ENCODE measurements at places on chromosomes 5 and 9. TPM values are rescaled to one million over a fixed set of nuclear protein-coding genes. Genes with fewer than 3 reads are reported as not detected.
A peak's percentile ranks its signal among the peaks of the same experiment; 100 is the strongest.

The TSSK1B gene
- total RNA-seq = 0.39 TPM

The SH2D3C gene
- not detected for total RNA-seq

The TLX3 gene
- not detected for total RNA-seq

The NPR3 gene
- 1.1 TPM for total RNA-seq

The CDKN2B gene
- not detected for total RNA-seq

The HNRNPAB gene
- total RNA-seq = 313 TPM

The DDX4 gene
- total RNA-seq = not detected

The CCIN gene
- not detected for total RNA-seq

The PITX1 gene
- total RNA-seq = 42.9 TPM

DNA sequence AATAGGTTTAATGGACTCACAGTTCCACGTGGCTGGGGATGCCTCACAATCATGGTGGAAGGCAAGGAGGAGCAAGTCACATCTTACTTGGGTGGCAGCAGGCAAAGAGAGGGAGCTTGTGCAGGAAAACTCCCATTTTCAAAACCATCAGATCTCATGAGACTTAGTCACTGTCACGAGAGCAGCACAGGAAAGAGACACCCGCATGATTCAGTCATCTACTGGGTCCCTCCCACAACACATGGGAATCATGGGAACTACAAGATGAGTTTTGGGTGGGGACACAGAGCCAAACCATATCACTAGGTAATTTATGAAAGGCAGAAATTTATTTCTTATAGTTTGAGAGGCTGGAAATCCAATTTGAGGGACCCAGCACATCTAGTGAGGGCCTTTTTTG is 40.0 kb downstream of the MTREX start:
- DNase-seq = no peak

DNA sequence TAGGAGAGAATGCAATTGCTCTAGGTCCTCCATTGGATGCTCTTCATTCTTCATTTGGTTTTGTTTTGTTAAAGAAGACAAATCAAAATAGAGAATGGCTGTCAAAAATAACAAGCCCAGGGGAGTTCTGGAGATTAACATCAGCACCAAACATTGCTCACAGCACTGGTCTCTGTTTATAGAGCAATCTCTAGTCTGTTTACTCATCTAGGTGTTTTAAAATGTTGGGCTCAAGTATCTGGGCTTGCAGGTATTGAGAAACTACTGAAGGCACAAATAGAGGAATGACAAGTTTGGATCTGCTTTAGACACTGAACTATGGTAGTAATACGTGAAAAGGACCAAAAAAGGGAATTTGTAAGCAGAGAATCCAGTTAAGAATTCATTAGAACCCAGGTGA is 77.0 kb upstream of the TMC1 start:
- DNase-seq = no peak

GRCh38 chr5:36242534-36243485 is 1.1 kb upstream of the NADK2 start:
- no peak for DNase-seq

DNA sequence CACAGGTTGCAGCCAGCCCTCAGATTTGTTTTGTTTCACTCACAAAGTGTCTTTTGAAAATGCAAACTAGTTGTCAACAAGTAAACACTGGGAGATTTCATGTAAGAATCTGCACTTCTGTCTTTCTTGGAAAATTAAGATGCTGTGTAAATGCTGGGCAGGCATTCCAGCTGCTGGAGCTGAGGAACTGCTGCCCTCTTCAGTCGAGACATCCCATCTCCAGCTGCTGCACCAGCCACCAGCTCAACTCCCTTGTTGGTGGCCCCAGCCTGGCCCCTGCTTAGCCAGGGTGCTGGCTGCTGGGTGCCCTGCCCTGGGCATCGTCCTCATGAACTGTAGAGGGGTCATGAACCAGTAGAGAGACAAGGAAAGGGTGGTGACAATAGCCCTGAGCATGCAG is 33.1 kb upstream of the AFAP1L1 start:
- no peak for DNase-seq

GRCh38 chr5:90142541-90142940 is 267.0 kb downstream of the CETN3 start:
- no peak for DNase-seq

DNA sequence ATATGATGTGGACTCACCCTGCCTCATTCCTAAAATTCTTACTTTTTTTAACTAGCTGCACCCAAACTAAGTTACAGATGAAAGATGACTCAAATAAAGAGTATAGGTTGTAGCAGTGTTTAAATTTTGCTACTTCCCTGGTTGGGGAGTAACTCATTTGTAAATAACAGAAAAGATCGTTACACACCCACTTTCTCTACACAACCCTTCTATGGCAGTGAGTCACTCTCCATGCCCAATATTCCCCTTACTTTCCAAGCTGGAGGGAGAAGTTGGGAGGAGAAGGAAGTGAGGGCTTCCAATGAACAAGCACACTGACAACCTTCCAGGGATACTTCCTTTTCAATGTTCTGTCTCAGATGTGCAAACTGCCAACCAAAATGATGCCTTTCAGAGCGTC is 1.9 kb downstream of the RASEF start:
- DNase-seq = peak; percentile 67

GRCh38 chr5:17118631-17119030 is 98.8 kb upstream of the BASP1 start:
- DNase-seq = peak; percentile 87

DNA sequence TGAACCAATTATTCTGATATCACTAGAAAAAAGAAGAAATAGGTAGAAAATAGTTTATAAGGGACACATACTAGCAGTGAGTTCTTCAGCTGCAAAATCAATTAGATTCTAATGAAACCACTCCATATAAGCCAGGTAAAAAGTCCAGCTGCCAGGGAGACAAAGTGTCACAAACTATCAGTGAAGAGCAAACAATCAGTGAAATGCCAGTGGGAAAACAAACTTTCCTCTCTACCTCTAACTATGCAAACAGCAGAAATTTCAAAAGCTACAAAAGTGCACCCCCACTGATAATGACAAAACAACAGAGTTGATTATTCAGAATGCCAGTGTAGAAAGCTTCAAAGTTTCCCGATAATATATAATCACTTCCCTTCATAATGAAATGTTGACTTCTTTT is 637.2 kb upstream of the ITGA1 start:
- DNase-seq = no peak

GRCh38 chr5:100313657-100314056 is 221.5 kb upstream of the FAM174A start:
- no peak for DNase-seq

- no peak for DNase-seq
Measured at GRCh38 chr9:124549016-124549415, 41.8 kb upstream of the NR5A1 start.

DNA sequence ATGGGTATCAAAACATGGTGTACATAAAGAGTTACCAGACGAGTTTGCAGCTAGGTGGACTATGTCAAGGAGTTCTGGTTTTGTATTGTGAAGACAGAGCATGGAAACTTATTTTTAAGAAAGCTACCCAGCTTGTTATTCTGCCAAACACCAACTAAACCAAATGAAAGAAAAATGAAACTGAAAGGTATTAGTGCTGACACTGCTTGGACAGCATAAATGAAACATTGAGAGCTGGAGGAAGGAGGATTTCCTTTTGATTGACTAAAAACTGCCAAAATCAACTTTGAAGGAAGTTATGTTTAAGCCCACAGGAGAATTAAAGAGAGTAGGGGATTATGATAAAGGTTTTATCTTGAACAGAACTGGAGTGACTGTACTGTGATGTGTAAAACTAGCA is 766.2 kb downstream of the PTPRD start:
- no peak for DNase-seq

- no peak for DNase-seq
Measured at GRCh38 chr5:79499640-79500273, 14.2 kb downstream of the HOMER1 start.

DNA sequence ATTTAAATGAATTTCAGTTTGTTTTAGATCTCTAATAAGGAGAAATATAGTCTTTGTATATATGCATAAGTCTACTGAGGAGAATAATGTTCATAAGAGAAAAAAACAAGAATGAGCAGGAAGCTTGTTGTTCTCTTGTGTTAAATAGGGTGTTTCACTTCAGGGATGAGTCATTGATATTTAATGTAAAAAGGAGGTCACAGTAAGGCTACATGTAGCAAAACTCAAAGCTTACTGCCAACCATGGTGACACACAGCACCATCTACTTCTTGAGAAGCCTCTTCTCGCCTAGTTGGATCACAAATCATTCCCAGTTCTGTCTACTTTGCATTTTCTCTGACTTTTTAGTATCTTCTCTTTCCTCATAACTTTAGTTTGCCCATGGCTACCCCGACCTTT is 1466.0 kb upstream of the C9orf72 start:
- DNase-seq = peak; percentile 42

- no peak for DNase-seq
Measured at GRCh38 chr5:1390333-1390732, 45.4 kb upstream of the CLPTM1L start.

DNA sequence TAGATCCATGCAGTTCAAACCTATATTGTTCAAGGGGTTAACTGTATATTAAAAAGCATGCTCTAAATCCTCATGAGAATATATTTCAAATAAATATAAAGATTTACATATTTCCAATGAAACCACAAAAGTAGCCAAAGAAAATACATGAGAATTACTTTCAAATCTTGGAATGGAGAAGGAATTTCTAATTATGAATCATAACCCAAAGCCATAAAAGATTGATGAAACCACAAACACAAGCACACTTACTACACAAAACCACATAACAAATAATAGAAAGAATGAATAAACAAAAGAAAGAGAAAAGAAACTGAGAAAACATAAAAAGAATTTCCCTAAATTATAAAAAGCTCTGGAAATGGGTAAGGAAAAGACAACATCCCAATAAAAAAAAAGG is 16.0 kb downstream of the ERP44 start:
- DNase-seq = peak; percentile 24

GRCh38 chr9:70398145-70398556 is 16.3 kb downstream of the KLF9 start:
- no peak for DNase-seq

GRCh38 chr9:35748858-35749514 is at the start of the genes GBA2 and RGP1:
GBA2 (minus strand) TSS chr9:35749228; CDS start chr9:35748704, 524 bp downstream.
RGP1 (plus strand) TSS chr9:35749287; CDS start chr9:35749756, 469 bp downstream.
- DNase-seq = peak; percentile 77
